HCEC 1CT (cell line): ENCODE measurements at places on chromosomes 12 and 14.

DNA sequence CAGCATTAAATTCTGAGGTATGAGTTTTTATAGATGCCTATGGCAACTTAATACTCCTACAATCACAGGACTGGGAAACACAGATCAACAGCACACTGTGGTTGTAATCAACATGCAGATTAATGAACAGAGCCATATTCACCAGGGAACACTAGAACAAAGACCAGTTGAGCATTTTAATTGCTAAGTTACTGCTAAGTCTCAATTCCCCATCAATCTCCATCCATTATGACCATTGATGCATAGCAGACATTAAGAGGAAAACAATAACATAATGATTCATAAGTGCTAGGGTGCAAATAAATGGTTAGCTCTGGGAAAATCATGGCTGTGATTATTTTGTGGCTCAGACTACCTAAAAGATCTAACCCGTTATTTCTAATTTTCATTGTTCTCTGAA is 505.6 kb downstream of the TRHDE start:
- DNase-seq: no peak

GRCh38 chr14:103748534-103748857 is 32.9 kb downstream of the ZFYVE21 start:
- DNase-seq: no peak

DNA sequence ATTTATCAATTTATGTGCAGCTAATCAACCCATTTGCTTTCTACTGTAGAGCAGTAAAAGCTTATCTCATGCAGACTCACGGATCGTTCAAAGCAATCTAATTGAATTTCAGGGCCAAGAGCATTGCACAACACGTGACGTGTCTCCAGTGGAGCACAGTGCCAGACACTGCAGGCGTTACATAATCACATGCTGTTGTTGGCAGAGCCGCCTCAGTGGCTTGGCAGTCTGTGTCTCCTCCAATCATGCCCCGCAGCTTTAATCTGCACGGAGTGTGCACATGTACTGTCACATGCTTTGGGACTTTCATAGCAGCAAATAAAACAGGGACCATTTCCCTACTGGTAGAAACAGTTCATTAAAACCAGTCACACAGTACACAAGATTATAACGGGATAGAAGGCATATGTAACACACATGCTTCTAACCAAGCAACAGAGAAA is 309.3 kb downstream of the ITPR2 start:
- DNase-seq: peak; percentile 89

- DNase-seq: no peak
These were observed 593 bp downstream of the PIP4P1 start for GRCh38 chr14:20460458-20461224.

- peak; percentile 80 for DNase-seq
These were observed 539 bp upstream of the HMGA2 start for GRCh38 chr12:65823513-65824375.

DNA sequence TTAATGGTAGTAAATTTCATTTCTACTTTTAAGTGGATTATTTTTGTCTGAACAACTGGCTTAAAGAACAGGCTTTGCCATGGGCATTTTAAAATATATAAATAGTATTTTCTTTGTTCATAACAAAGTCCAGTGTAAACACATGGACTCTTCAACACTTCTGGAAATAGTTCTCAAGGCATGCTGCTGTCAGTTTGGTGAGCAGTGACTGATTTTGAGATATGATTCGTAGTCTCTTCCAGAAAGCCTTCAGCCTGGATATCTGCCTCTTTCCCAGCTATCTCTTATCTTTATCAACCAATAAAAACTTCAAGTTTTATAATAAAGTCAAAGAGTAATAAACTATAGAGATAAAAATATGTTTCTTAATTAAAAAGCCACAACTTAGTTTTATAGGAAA is 110.7 kb downstream of the NAV3 start:
- DNase-seq: no peak

- no peak for DNase-seq
These were observed 38.0 kb downstream of the CCDC60 start for GRCh38 chr12:119372540-119372939.

GRCh38 chr14:68596211-68596610 is 196.7 kb downstream of the ZFP36L1 start:
- DNase-seq: no peak

DNA sequence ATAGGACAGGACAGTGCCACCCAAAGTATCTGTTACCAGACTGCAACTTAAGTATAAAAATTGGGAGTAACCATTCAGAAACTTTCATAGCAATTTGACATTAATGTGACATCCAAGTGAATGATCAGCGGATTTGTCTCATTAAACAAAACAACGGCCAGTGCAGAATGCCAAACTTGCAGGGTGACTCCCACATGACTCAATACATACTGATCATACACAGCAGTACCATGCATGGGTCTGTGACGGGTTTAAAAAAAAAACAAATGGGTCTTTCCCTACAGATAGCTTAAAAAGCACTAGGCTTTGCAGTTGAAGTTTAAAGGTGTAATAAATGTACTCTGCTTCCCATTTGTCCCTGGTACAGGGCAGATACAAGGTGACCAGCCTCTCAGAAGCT is 116.6 kb downstream of the SLC35F4 start:
- peak; percentile 62 for DNase-seq

DNA sequence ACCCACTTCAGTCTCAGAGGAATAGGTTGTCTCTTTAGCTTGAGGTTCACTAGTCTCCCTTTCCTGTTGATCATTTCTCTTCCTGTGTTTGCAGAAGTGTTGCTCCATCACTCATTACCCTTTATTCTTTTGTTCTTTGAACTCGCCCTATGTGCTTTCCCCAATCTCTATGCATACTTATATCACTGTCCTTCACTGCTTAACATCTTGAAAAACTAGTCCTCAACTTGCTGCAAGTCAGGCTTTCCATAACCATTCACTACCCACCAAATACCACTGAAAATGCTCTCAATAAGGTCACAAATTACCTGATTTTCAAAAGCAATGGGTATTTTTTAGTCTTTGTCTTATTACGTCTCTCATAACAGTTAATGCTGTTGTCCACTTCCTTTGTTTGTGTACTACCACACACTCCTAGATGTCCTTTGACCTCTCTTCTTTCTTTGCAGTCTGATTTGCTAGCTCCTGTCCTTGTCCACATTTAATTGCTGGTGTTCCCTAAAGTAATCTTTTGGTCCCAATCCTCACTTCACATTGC is 80.8 kb downstream of the RIC8B start:
- no peak for DNase-seq

DNA sequence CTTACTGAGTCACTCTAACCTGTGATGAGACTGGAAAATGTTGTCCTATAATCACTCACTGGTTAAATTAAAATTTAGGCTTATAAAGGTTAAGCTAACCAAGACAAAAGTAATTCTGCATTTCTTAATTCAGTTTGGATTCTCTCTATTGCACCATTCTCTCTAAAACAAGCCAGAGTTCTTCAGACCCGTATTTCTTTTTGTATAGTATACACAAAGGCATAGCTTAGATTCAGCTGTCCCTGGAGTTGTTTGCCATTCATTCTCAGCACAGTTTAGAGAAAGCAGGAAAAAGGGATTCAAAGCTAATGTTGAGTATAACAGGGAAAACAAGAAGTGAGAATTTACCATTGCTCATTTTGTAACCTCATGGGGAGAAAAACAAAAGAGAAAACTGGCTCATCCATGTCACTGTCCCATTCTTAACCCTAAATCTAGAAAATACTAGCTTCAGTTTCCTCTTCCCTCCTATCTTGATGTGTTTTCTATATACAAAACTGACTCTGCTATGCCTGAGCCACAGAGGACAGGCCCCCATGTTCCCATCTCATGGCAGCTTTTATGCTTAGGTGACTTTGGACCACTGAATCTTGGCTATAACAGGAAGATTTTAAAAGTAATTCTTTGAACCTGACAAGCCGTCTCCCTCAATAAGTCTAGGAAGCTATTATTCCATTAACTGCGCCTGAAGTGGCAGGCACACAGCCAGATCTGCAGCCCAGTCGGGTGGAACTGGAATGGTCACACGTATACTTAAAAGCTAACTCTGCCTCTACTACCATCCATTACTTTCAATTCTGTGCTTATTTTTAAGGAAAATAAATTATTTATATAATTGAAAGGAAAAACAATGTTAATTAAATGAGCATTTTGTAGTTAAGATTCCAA is 7.0 kb downstream of the AREL1 start:
- DNase-seq: no peak

DNA sequence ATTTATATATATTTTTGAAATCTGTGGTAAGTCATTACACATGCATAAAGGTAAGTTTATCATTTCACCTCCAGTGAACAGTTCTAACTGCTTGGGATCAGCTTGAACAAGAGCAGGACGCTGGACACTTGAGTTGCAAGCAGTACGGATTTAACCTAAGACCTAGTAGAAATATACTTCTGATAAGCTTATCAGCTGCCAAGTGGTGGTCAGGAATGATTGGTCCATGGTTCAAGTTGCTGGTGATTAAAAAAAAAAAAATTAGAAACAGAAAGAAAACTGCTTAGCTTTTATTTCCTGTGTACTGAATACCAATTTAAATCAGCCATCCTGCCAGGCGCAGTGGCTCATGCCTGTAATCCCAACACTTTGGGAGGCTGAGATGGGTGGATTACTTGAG is 88.6 kb downstream of the AEBP2 start:
- DNase-seq: no peak

- peak; percentile 81 for DNase-seq
These were observed 319.9 kb downstream of the KCNC2 start for GRCh38 chr12:74889563-74890236.

GRCh38 chr12:100163416-100164152 is 20.9 kb upstream of the BLTP3B start:
- peak; percentile 63 for DNase-seq

DNA sequence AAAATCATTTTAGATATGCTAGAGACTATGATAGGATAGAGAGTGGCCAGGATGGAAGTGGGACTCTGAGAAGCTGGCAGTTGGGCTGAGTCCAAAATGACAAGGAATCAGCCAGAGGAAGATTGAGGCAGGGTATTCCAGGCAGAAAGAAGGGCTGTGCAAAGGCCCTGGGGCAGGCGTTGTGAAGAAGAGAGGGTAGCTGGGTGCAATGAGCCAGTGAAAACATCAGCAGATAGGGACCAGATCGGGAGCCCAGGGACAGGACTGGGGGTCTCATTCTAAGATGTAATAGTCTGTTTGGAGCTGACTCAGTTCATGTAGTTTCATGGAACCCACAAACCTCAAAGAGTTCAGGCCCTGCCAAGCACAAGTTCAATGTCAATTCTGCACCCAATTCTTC is 126.6 kb downstream of the KSR2 start:
- DNase-seq: no peak

DNA sequence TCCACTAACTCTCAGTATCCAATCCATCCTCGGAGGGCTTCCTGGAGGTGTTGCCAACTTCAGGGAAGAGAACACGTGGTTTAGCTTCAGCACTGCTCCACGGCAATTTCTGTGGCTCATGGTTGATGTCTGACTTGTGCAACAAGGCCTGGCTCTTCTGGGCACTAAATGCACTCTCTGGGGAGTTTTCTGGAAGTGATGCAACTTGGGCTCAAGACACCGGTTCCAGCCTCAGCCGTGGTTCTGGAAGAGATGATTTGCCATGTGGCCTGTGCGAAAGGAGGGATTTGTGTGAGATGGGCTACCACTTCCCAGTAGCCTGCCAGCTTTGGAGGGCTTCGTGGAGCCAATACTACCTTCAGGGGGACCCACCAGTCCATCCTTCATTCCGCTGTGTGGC is 118.6 kb upstream of the RTL1 start:
- no peak for DNase-seq

DNA sequence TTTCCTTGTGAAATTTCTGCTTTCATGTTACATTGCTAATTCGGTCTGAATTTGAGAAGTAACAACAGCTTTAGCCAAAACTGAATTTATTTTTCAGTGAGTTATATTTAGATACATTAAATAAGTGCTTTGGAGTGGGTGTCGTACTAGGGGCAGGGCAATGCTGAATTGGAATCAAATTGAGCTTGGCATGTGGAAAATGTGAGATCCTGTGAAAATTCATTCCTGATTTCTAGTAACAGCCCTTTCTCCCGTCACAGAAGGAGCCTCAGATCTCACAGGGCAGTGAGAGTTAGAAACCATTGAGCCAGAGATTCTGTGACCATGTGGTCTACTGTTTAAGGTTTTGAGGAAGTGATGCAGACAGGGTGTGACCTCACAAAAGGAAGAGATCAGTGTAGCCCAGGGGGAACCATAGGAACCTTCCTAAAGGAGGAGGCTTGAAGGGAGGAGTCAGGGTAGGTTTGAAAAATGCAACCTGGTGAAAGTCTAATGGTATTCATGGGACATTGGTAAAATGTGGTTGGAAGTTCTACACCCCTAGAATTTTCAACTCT is 1136.8 kb downstream of the AACS start:
- DNase-seq: no peak

DNA sequence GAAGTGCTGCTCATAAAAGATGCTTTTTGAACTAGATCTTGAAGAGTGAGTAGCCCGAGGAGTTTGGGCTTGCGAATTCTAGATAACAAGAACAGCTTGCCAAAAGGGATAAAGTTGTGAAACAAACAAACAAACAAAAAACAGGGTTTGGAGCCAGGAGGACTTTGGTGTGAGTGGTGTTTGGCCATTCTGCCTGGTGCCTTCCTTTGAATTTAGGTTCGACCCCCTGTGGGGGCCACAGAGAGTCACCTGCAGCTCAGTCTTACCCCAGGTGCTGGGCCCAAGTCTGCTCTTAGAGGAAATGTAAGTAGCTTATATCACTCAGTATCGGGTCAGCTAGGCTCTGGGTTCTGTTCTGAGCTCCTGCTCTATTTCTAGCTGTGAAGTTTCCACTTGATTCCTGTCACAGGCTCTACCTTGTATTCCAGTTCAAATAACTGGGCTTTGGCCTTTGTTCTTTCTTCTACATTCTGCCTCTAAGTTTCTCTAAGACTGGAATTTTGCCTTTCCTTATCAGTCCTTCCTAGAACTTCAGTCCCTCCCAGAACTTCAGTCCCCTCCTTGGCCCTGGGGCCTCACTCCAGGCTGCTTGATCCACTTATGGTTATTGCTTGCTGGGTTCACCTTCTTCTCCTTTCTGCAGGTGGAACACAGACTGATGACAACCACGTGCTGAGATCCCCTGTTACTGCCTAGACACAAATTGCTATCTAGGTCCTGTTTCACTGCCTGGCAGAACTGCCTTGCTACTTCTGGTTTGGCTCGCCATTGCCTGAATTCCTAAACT is 20.5 kb upstream of the DUSP6 start:
- DNase-seq: no peak

GRCh38 chr12:26744042-26744626 is 88.9 kb downstream of the ITPR2 start:
- DNase-seq: no peak

- DNase-seq: no peak
These were observed 464.4 kb downstream of the ZFP36L1 start for GRCh38 chr14:68328509-68328908.

GRCh38 chr12:46430340-46430948 is 57.9 kb upstream of the SLC38A2 start:
- DNase-seq: peak; percentile 88

DNA sequence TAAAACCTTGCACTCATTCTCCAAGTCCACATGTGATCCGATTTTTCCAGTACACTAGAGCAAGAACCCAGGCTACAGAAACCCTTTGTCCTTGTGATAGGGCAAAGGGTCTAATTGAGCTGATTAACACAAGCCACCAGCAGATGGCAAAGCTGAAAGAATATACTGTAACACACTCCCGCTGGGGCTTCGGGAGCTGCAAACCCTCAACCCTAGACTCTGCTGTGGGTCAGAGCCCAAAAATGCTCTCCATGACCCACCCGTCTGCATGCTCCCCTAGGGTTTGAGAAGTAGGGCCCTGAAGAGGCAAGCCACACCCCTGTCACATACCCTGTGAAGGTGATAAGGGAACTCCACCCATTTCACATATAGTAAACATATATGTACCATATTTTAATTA is 33.6 kb upstream of the PCNX1 start:
- no peak for DNase-seq

GRCh38 chr12:59372956-59373355 is 222.9 kb upstream of the SLC16A7 start:
- DNase-seq: peak; percentile 19

GRCh38 chr12:19794116-19794515 is 354.8 kb downstream of the AEBP2 start:
- DNase-seq: no peak
